DMS79 treated with DMSO at 0.1 percent for 48 hours (cell line): ENCODE measurements at places on chromosomes 13 and 19.

- DNase-seq, result no peak
Observed at GRCh38 chr19:47187797-47188196, 43.2 kb downstream of the BBC3 start.

GRCh38 chr19:335072-335471 lies 9.5 kb downstream of the MIER2 start:
- DNase-seq, result no peak

GRCh38 chr19:5804516-5805461 lies at the start of gene NRTN:
Gene NRTN (plus strand): TSS chr19:5805067. CDS start chr19:5824166, 19,099 bp downstream.
- peak; percentile 7 for DNase-seq

- peak; percentile 76 for DNase-seq
Observed at GRCh38 chr19:12723641-12724426, at the start of gene TNPO2. Gene TNPO2 (minus strand): TSS chr19:12723932. CDS start chr19:12720977, 2,955 bp downstream.

- DNase-seq, result no peak
Observed at GRCh38 chr13:96728463-96728862, 265.8 kb downstream of the OXGR1 start.
